ENCODE measurements at places on chromosomes 2 and 18.

DNA sequence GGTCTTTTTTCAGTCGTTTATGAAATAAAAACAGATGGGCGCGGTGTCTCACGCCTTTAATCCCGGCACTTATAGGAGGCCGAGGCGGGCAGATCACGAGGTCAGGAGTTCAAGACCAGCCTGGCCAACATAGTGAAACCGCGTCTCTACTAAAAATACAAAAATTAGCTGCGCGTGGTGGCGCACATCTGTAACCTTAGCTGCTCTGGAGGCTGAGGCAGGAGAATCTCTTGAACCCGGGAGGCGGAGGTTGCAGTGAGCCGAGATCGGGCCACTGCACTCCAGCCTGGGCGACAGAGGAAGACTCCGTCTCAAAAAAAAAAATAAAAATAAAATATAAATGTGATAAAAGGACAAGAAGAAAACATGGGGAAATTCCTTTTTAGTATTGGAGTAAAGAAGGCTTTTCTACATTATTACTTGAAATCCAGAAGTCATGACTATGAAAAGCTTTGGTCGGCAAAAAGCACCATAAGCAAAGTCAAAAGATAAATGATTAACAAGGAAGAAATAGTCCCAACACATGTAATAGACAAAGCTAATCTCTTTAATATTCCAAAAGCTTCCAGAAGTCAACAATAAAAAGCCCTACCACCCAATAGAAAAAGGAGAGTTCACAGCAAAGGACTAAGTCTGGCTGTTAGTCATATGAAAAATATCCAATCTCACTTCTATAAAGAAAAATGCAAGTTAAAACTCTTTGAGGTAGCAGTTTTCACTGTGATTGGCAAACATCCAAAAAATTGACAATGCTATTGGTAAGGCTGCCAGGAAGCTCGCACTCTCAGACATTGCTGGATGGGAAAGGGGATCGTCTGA is 1.4 kb upstream of the FAM168B start:
- no peak for DNase-seq

DNA sequence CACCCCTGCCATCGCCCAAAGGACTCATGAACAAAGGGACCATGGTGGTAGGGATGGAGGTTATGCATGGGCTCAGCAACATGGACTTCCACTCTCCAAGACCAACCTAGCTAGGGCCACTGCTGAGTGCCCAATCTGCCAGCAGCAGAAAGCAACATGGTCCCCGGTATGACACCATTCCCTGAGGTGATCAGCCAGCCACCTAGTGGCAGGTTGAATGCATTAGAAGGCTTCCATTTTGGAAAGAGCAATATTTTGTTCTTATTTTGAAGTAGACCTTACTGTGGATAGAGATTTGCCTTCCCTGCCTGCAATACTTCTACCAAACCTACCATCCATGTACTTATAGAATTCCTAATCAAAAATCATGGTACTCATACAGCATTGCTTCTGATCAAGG is 99.8 kb downstream of the METTL4 start:
- DNase-seq, result no peak

DNA sequence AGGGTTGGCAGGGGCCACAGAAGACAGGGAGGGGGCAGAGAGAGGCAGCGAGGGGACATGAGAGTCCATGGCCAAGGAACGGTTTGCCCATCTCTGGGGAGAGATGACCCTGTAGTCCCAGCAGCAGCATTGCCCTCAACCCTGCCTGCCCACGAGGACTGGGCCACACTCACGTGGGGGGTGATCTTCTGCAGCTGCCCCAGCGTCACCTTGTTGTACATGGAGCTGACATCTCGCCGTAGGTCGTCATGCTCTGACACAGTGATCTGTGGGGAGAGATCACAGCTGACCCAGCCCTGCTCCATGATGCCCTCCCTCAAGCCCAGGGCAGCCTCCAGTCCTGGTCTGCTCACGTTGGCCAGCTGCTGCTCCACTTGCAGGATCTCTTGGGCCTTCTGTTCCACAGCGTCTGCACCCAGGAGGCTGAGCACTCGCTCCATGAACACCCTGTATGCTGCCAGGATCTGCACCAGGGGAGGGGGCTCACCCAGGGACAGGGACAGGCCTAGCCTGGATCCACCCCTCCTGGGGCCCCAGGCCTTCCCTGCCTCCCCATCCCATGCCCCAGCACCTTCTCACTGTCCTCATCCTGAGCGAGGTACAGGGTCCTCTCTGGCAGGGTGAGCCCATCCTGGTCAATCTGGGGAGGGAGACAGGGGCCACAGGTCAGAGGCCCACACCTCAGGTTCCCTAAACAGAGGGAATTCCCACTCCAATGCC is 2.8 kb downstream of the ECEL1 start:
- no peak for DNase-seq

- no peak for DNase-seq
Measured at GRCh38 chr2:174633623-174633930, 36.0 kb upstream of the WIPF1 start.

DNA sequence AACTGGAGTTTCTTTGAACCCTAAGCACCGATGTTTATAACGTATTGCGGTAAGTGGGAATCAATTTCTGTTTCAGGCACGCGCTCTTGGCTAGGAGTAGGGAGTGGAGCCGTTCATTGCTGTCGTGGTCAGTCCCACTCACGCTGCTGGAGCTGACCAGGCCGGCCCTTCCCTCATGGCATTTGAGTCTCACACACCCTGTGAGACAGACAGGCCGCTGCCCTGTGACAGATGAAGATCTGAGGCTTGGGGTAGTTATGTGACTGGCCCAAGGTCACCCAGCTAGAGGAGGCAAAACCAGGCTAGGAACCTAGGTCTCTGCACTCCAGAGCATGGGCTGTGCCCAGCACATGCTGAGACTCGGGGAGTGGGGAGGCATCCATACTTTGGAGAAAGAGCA is 2.9 kb upstream of the CIDEA start:
- DNase-seq, result no peak

- DNase-seq, result no peak
Measured at GRCh38 chr2:9124231-9124741, 82.3 kb upstream of the ASAP2 start.

- DNase-seq, result no peak
Measured at GRCh38 chr18:7844418-7844817, 277.3 kb downstream of the PTPRM start.

DNA sequence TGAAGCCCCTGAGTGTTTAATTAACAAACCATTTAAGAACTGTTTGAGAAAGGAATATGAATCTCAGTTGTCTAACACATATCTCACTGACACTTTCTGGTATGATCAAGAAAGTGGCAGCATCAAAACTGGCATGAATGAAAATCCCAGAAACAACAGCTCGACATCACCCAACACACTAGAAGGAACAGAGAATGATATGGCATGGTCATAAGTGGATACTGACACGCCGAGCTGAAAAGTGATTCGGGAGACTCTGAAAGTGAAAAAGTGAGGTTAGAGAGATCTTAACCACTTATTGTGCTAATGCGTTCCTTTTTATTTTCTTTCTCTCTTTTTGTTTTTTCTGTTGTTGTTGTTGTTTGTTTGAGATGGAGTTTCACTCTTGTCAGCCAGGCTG is 37.9 kb downstream of the MRPL35 start:
- no peak for DNase-seq

- no peak for DNase-seq
Measured at GRCh38 chr2:156748221-156748620, 312.0 kb downstream of the GPD2 start.

DNA sequence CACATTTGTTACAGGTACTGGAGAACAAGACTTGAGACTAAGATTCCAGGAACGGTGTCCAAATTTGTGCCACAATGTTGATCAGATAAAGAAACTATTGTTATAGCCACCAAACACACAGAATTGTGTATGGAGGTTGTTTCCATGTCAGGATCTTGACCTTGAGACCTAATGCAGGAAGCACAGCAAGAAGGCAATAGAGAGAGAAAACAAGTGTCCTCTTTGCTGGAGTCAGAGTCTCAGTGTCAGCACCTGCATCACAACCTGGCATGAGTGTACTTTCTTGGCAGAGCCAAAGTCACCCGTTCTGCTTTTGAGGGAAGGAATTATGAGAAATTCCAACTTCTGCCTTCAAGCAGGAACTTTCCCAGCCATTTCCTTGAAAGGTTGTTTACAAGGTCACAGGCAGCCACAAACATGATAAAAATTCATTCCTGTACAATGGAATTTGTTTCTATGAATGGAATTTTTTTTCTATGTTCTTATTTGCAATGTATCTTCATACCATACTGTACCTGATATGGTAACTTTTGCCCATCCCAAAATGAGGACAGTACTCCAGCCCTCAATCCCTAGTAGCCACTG is 118.4 kb downstream of the PKP4 start:
- DNase-seq, result no peak

- DNase-seq, result no peak
Measured at GRCh38 chr18:65347446-65347845, 403.4 kb upstream of the CDH7 start.

- DNase-seq, result no peak
Measured at GRCh38 chr2:119647440-119648169, 31.4 kb upstream of the TMEM177 start.

DNA sequence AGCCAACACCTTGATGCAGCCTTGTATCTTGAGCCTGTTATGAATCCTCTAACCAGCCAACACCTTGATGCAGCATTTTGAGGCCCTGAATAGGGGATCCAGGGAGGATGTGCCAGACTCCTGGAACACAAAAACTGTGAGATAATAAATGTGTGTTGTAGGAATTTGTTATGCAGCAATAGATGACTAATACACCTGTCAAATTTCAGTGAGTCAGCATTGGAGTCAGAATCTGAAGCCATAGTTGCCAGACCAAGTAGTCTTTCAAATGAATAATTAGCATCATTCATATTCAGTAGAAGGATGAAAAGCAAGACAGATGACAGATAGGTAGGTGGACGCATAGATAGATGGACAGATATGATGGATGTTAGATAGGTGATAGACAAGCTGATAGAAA is 942.5 kb upstream of the SLC39A10 start:
- DNase-seq, result no peak

DNA sequence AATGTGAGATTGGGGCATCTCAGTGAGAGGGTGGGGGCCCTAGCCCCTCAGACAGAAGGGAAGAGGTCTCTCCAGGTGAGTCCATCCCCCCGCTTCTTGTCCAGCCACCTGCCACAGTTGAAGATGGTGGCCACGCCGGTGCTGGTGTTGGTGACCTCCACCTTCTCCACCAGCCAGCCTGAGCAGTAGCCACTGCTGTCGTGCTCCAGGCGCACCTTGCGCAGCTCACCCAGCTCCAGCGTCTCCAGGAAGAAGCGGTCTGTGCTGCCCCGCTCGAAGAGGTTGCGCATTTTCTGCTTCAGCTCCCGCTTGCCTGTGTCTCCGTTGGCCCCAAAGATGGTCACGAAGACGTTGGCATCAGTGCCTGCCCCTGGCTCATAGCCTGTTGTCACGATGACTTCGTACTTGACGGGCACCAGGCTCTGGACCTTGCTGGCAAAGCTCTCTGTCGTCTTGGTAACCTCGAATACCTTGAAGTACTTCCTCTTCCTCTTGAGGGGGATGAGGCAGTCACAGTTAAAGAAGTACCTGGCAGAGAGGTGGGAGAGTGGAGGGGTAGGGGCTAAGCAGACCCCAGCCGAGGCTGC is 179.5 kb downstream of the LOXHD1 start:
- no peak for DNase-seq

DNA sequence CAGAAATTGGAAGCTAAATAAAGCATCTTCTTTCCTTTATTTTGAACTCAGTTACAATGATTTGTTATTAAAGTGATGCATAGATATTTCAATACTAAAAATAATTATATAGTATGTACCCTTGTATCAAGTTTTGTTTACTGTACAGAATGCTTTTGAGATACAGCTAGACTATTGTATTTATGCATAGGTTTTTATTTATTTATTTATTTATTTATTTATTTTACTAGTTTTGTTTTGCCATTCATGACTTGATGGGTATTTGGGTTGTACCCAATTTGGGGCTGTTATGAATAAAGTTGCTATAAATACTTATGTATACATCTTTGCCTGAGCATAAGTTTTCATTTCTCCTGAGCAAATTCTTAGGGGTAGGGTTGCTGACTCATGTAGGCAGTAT is 118.7 kb upstream of the NXPH2 start:
- no peak for DNase-seq

DNA sequence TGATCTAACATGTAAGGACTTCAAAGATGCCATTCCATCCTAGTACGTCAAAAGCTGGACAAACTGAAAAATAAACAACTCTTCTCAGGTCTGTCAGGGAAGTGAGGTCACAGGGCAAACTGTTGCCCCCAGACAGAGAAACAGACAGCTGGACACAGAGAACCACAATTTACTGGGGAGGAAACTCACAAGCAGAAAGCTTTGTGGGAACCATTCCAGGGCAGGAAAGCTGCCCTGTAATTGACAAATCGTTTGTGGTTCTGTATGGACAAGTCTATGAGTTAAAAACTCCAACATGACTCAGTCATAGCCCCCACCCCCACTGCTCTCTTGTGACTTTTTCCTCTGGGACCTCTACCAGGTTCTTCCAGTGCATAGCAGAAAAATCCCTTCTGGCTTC is 28.4 kb downstream of the MCEE start:
- DNase-seq, result no peak

DNA sequence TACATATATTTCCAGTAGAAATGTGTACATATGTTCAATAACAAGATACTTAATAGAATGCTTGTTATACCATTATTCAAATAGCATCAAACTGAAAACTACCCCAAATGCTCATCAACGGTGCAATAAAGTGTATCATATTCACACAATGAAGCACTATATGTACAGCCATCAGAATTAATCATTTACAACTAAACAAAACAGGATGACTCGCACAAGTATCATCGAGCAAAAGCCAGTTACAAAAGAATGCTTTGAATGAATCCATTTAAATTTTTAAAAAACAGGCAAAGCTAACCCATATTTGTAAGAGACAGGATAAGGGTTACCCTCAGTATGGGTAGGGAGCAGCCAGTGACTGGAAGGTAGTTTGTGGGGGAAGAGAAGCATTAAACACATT is 132.8 kb upstream of the PDE1A start:
- no peak for DNase-seq

GRCh38 chr2:32671885-32672533 is 44.2 kb downstream of the TTC27 start:
- DNase-seq, result no peak

GRCh38 chr18:62332431-62332830 is 7.3 kb downstream of the TNFRSF11A start:
- DNase-seq, result no peak

DNA sequence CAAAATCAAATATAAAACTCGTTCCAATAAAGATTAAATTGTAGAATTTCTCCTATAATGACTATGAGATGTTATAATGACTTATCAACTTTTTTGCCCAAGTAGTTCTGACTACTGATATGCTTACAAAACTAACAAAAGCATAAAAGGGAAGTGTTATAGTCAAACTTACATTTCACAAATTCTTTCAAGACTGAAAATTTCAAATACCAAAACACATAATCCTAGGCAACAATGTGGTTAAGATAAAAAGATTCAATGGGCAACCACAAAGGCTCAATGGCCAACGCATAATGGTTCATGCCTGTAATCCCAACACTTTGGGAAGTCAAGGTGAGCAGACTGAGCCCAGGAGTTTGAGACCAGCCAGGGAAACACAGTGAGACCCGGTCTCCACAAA is 135.7 kb downstream of the USP34 start:
- DNase-seq, result no peak

DNA sequence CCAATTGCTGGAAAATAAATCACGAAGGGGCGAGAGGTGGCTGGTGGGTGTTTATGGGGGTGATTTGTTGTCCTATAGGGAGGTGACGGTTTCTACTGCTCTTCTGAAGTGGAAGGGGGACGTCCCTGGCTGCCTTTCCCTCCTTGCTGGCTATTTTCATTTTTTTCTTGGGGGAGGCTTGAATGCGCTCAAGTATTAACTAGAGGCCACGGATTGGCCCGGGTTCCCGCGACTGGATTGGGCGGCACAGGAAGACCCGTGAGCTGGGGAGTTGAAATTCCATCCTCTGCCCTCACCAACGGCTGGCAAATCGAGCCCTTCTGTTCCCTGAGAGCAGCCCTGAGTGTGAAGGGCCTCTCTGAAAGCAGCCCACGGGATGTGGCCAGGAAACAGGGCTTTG is 176.5 kb upstream of the SPRED2 start:
- no peak for DNase-seq

All from coronary artery (tissue), 2 donors.